NCI-H2081 treated with DMSO at 0.1 percent for 48 hours (cell line): ENCODE measurements at places on chromosomes 16 and 17.

DNA sequence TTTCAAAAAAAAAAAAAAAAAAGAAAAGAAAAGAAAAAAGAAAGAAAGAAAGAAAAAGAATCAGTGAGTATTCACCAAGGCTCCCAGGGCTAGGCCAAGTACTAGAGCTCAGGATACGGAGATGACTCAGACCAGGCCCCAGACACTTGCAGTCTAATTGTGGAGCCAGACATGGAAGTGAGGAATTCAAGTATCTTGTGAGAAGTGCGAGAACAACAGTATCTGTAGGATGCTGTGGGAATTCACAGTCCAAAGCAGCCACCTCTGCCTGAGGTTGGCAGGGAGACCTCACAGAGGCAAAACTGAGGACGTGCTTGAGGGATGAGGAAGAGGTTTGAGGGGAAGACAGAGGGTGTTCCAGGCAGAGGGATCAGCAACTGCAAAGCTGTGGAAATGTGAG is 14.0 kb upstream of the ALDOA start:
- no peak for DNase-seq

DNA sequence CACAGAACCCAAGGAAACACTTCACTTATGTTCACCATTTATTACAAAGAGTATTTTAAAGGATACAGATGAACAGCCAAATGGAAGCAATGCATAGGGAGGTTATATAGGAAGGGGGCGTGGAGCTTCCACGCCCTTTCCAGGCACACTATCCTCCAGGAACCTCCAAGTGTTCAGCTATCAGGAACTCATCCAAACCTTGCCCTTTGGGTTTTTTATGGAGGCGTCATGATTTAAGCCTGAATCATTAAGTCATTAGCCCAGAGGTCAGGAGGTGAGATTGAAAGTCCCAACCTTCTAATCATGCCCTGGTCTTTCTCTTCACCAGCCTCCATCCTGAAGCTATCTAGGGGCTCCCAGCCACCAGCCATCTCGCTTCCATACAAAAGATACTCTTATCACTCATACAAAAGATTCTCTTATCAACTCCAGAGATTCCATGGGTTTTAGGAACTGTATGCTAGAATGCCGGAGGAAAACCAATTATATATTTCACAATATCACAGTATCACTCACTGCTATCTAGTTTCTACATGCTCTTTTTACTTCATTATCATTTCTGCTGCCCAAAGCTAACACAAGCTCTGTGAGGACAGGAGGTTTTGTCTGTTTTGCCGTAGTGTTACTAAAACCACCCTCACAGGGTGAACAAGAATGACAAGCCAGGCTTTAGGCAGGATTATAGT is 213.4 kb downstream of the SLC39A11 start:
- no peak for DNase-seq

- DNase-seq = no peak
These were observed 83.7 kb downstream of the RTN4RL1 start for GRCh38 chr17:1941272-1942065.

GRCh38 chr17:34886831-34887230 is 74.4 kb downstream of the CCT6B start:
- DNase-seq = no peak

DNA sequence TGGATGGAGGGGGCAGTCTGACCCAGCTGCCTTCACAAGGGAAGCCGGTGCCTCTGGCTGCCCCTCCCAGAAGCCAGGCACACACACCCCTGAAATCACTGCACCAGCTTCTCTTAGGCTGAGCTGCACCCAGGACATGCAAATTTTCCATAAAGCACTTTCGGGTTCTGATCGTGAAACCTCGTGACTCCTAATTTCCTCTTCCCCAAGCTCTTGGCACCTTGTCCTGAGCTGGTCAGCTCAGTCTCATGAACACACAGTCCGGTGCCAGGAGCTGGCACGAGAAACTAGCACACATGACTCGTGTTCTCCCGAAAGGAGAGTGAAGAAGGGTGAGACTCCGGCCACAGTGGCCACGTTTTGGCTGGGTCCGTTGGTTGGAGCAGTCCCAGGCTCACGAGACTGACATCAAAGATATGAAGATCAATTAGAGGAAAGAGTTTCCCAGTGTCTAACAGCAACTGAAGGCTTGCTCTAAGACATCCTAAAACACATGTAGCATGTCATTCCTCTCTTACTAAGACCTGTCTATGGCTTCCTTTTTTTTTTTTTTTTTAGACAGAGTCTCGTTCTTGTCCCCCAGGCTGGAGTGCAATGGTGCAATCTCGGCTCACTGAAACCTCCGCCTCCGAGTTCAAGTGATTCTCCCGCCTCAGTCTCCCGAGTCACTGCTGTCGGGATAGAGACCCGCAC is 9.2 kb upstream of the ABR start:
- DNase-seq = no peak

GRCh38 chr16:23279721-23280153 is 22.4 kb upstream of the SCNN1B start:
- DNase-seq = peak; percentile 63

DNA sequence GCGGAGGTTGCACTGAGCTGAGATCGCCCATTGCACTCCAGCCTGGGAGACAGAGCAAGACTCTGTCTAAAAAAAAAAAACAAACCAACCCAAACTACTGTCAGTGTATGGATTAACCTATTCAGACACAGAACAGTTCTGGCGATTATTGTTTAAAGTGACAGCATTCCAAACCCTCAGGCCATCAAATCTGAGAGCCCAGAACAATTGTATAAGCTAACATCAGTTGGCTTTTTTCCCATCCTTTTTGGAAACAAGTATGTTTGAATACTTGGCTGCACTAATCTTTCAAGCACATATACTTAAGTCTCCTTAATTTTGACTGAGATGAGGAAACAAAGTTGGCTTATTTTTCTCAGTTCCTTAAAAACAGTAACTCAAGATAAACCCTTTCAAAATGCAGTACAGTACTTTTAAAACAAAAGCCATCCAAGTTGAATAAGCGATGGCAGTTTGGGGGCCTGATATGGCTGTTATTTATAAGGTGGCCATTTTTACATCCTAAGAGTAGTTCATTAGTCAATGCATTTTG is 1.4 kb downstream of the ZSWIM7 start:
- no peak for DNase-seq

- DNase-seq = peak; percentile 6
These were observed 82.2 kb downstream of the PLXDC1 start for GRCh38 chr17:39069114-39069756.

GRCh38 chr17:1997289-1997926 is 27.7 kb downstream of the RTN4RL1 start:
- DNase-seq = no peak

- no peak for DNase-seq
These were observed 22.9 kb upstream of the YWHAE start for GRCh38 chr17:1422885-1423284.

DNA sequence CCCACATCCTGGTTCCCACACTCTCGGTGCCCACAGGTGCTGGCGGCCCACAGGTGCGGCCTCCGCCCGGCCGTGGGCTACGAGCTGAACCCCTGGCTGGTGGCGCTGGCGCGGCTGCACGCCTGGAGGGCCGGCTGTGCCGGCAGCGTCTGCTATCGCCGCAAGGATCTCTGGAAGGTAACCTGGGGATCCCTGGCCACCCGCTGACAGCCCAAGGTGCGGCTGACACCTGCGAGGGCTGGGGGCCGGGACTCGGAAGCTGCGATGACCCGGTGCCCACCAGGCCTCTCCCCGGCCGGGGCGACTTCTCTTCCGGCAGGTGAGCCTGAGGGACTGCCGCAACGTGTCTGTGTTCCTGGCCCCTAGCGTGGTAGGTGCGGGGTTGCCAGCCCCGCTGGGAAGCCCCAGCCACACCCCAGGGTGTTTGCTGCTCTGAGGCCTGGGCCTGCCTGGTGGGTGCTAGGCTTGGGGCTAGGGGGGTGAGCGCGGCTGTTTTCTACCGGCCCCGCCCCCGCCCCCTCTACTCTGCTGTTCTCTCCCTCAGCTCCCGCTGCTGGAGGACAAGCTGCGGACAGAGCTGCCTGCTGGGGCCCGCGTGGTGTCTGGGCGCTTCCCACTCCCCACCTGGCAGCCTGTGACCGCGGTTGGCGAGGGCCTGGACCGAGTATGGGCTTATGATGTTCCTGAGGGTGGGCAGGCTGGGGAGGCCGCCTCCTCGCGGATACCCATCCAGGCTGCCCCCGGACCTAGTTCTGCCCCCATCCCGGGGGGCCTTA is 1.0 kb downstream of the ANTKMT start:
- no peak for DNase-seq

- no peak for DNase-seq
These were observed 10.0 kb upstream of the HP start for GRCh38 chr16:72044296-72044695.

- DNase-seq = peak; percentile 53
These were observed 1.1 kb upstream of the USP32 start for GRCh38 chr17:60392845-60393702.

DNA sequence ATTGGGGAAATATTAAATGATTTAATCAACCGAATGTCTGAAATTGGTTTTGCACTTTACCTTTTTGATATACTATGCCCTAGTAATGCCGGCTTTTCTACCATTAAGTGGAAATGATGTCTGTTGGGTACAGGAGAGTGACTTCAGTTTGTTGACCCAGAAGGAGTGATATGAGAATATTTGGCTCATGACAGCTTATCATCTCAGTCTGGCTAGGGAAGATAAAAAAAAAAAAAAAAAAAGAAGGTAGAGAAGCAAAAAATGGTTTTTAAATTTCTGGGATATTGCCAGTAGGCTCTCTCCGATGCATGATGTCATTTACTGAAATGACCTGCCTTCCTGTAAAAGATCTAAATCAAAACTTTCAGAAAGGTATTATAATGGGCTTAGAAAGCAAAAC is 69.0 kb downstream of the CNTNAP4 start:
- DNase-seq = no peak

DNA sequence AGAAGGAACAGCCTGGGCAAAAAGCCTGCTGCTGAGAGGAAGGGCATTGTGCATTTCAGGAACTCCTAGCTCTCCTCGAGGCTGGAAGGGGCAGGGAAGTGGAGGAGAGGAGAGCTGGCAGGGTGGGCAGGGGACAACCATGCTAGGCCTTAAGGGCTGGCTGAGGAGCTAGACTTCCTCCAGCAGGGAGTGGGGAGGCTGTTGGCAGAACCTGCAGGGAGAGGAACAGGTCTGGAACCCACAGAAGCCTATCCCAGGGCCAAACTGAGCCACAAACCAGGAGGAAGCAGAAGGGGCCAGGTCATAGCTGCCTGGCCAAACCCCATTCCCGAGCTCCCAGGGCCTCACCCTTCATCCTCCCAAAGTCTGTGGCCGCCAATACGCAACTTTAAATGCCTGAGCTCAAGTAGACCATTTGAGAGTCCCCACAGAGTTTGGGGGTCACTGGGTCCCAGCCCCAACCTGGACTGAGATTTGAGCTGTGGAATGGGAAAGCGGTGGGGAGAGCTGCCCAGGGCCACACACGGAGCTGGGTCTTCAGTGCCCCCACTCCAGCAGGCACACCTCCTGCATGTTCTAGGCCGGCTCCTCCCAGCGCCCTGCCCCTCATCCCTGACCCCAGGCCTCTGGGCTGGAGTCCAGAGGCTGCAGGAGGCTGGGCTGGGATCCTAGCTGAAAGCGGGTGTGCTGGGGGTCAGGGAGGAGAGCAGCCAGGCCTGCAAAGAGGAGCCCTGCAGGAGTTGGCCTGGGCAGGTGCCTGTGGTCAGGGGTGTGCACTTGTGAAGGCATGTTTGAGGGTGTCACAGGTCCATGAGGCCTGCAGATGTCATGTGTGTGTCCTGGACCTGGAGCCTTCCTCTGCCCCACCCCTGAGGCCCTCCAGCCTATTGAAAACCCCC is 4.5 kb downstream of the CDH5 start:
- DNase-seq = no peak

GRCh38 chr17:34542700-34543336 is 36.6 kb upstream of the TMEM132E start:
- no peak for DNase-seq

- DNase-seq = no peak
These were observed 16.8 kb upstream of the SUZ12 start for GRCh38 chr17:31919802-31920525.

GRCh38 chr16:82129881-82130280 is 40.1 kb downstream of the MPHOSPH6 start:
- DNase-seq = no peak

GRCh38 chr17:77153472-77153871 is 12.7 kb downstream of the SEC14L1 start:
- DNase-seq = no peak

DNA sequence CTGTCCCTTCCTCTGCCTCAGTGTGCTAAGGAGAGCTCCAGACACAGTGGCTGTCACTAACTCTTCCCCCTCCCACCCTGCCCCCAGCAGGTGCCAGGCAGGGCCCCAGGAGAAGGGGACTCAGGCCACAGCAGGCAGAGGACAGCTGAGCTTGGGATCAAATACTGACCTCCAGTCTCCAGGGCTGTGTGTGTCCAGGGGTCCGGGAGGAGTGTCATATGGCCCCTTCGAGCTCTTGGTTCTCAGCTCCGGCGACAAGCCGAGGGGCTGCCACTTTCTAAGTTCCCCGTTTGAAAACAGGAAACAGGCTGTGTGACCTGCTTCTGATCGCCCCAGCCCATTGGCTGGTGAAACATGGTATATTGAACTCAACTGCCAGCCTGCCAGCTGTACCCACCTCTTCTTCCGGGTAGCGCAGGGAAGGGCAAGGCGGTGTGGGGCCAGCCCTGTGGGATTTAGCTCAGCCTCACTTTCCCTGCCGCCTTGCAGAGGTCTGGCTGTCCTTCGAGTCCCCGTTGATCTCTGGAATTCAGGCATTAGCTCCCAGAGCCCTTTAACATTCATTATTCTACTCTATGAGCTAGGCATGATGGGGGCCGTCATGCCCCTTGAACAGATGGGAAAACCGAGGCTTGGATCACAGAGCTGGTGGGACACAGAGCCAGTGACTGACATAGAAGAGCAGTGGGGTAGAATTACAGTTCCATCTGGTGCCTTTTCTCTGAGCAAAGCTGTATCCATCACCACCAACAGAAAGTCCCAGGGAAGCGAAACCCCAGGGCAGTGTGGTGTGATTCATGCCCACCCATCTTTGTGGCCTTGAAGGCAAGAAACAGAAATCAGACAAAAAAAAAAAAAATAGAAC is at the start of gene SNX20:
Gene SNX20, minus strand, starts transcription at position 292 of the 865 bp plus-strand sequence. CDS start 3,786 bp downstream, outside the sequence.
- DNase-seq = no peak

- DNase-seq = peak; percentile 53
These were observed 23.4 kb downstream of the WWOX start for GRCh38 chr16:78122774-78123315.
